ENCODE measurements at places on chromosomes 13 and 19.
A peak's percentile ranks its signal among the peaks of the same experiment; 100 is the strongest.

DNA sequence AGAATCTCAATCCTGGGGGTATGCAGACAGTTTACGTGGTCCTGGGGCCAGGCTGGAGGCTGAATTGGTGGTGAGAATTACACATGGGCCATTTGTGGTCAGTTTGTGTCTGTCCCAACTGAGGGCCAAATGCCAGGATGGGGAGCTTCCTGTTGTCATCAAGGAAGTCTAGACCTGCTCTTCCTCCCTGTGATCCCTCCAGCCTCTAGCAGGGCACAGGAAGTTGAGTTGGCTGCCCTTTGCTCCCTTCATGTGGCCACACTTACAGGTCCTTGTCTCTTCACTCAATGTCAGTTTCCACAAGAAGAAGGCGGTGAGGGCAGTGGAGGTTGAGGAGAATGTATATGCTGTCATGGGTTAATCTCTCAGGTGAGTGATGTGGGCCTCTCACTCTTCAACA lies 30.1 kb downstream of the SIGLEC7 start:
- no peak for DNase-seq

DNA sequence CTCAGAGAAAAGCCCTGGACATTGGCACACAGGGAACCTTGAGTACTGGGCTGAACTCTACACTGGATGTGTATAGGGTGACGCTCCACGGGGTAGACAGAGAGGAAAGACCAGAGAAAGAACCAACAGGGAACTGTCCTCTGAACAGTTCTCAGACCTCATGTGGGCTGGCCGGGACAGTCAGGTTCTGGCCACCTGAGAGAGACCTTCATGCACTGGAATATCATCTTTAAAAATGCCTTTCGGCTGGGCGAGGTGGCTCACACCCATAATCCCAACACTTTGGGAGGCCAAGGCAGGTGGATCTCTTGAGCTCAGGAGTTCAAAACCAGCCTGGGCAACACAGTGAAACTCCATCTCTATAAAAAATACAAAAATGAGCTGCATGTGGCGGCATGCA lies 143.8 kb upstream of the GJB6 start:
- DNase-seq = no peak

DNA sequence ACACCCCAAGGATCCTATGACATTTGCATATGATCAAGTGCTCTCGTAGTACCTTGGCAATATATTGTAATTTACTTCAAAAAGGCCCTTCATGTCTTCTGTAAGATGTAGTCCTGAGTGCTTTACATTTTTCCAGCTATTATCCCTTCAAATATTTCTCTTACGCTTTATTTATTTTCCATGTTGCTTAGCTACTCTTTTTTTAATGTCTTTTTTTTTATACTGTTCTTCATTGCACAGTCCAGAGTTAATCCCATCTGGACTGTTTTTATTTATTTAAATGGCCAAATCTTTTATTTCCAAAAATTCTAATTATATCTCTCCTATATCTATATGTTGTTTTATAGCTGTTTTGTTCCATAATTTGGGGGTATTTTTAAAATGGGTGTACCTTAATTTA lies 371.3 kb downstream of the SLC7A1 start:
- no peak for DNase-seq

GRCh38 chr13:87736849-87737385 lies 65.7 kb downstream of the SLITRK5 start:
- no peak for DNase-seq

DNA sequence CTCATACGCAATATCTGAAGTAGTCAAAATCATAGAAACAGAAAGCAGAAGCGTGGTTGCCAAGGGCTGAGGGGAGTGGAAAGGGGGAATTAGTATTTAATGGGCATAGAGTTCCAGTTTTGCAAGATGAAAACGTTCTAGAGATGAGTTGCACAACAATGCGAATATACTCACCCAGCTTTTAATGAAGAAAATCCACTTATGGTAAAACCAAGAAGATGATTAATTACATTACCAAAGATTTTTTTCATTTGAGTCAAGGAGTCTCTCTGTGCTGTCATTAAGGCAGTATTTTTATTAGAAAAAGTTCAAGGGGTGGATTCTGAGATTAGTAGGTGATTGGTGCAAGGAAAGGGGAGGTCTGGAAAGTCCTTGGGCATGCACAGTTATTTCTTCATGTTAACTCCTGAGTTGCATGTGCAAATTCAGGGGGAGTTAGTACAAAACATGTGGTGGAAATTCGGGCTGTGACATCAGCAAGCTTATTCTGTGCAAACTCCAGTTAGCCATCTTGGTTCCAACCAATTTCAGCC lies 6.9 kb upstream of the CBY2 start:
- DNase-seq = no peak

DNA sequence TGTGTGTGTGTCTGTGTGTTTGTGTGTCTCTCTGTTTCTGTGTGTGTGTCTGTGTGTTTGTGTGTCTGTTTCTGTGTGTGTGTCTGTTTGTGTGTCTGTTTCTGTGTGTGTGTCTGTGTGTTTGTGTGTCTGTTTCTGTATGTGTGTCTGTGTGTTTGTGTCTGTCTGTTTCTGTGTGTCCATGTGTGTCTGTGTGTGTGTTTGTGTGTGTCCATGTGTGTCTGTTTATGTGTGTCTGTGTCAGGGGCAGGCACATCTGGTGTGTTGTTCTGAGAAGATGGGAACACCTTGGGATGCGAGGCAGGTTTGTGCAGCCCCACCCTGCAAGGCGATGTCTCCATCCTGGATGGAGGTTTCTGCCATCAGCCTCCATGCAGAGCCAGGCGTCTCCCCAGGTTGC lies 275.8 kb upstream of the SOX1 start:
- no peak for DNase-seq

DNA sequence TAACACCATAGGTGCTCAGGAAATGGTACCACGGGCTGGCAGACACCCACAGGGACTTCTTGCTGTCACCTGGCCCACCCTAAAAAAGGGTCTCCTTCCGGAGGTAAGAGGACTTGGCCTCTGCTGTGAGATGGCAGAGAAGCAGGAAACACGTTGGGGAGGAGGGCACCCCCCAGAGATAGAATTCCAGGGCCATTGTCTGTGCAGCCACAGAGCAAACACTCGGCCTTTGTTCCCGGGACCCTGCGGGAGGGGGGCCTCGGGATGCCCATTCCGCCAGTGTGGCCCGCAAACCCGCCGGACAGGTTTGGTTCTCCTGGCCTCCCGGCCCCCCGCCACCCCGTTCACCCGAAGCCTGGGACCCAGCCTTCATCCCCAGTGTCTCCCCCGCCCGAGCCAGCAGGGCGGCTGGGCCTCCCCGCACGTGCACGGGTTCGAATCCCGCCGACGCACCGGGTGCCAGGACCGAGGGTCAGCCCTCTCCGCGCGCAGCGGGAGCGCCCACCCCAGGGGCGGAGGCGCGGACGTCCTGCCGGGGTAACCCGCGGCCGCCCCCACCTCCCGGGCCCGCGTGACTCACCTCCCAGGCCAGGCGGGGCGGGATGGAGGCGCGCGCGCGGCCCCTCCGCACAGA lies 714 bp downstream of the PLPP2 start:
- no peak for DNase-seq

- DNase-seq = no peak
These were observed 240.0 kb downstream of the ENOX1 start for GRCh38 chr13:43546816-43547215.

- DNase-seq = no peak
These were observed 807.5 kb upstream of the SLC10A2 start for GRCh38 chr13:103873725-103874124.

GRCh38 chr19:5805462-5806132 lies 730 bp downstream of the NRTN start:
- DNase-seq = peak; percentile 51
